ENCODE measurements at places on chromosomes 11 and 22.

DNA sequence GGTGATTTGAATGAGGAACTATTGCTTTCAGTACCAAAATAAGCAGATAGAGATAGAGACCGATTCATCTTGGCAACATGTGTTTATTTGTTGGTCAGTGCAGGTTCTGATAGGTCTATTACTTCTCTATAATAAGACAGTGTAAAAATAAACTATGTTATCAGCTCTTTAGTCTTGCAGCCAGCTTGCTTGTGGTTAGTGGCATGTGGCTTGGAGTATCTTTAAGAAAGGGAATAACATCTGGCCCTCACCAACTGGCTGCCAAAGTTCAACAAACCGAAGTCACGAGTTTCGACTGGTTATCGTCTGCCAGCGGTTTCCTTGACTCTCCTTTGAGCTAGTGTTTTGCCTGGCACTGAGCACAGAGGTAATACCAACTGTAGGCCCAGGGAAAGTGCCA is 71.8 kb downstream of the CTTN start:
- no peak for DNase-seq

DNA sequence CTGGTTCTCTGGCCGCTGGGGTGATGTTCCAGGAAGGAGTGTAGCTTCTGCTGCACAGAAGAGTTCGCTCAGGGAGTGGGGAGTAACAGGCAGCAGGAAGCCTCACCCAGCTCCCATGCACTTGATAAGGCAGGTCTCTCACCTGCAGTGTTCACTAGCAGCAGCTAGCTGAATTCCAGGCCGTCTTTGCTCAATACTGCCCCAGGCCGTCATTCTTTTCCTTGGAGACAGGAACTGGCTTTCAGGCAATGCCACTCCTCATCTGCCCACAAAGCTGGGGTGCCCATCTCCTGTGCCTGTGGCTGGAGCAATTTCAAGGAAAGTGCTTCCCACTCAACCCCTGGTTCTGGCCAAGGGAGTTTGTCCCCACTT is 66.1 kb downstream of the ARHGAP42 start:
- DNase-seq, result no peak

DNA sequence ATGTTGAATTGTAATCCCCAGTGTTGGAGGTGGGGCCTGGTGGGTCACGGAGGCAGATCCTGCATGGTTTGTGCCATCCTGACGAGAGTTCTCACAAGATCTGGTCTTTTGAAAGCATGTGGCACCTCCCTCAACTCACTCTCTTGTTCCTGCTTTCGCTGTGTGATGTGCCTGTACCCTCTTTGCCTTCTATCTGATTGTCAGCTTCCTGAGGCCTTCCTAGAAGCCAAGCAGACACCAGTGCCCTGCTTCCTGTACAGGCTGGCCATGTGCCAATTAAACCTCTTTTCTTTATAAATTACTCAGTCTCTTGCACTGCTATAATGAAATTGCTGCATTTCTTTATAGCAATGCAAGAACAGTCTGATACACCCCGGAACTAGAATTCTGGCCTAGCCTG is 13.1 kb downstream of the PTPN5 start:
- no peak for DNase-seq

- no peak for DNase-seq
Measured at GRCh38 chr22:41181349-41182241, 23.5 kb upstream of the L3MBTL2 start.
